ENCODE measurements at places on chromosomes 1 and 21.

GRCh38 chr1:225946803-225947202 is 5.8 kb upstream of the LEFTY2 start:
- DNase-seq, result no peak

GRCh38 chr1:36024847-36025246 is 59.0 kb upstream of the TEKT2 start:
- DNase-seq, result no peak

DNA sequence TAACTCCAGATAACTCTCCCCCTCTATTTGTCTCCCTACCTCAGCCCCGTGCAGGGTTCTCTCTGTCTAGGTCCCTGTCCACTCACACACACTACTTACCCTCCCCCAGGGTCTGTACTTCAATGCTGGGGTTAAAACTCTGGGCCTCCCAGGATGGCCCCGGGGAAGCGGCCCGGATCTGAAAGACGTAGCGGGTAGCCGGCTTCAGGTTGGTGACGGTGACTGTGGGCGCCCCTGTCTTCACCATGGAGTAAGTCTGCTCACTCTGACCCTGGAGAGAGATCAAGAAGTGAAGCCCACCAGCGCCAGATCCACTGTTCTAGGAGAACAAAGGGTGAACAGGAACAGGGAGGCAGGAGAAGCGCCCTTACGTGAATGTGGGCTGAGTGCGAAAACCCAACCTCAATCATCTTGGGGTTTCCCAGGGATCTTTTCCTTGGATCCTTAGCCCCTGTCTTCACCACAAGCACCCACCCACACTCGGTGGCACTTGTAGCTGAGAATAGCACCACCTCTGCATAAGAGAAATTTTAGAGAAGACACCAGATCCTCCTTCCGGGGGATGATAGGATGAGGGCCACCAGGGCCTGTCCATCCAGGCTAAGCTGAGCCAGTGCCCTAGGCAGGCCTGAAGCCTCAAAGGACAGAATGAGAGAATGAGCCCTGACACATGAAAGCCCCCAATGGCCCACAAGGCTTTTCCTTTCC is 33.5 kb downstream of the EPHA10 start:
- DNase-seq, result no peak

DNA sequence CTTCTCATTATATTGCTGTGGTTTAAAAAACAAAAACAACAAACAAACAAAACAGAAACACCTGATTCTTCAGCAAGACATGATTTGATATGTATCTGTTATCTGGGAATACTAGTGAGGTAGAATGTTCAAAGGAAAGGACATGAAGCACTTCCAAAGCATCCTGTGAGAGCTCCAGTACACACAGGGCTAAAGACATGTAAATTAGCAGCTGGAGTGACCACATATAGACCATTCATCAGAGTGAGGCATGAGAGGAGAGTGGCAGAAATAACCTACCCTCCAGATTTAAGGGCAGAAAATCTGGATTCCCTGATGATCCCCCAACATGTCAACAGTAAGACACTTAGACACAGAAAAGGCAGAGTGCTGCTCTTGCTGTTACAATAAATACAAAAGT is 260.5 kb upstream of the CHRM3 start:
- DNase-seq, result no peak

GRCh38 chr1:92363401-92363800 is 64.5 kb downstream of the RPAP2 start:
- DNase-seq, result no peak

GRCh38 chr1:19476450-19477190 is 8.7 kb downstream of the CAPZB start:
- DNase-seq, result no peak

GRCh38 chr21:31554511-31555022 is 104.9 kb upstream of the SOD1 start:
- peak; percentile 21 for DNase-seq

DNA sequence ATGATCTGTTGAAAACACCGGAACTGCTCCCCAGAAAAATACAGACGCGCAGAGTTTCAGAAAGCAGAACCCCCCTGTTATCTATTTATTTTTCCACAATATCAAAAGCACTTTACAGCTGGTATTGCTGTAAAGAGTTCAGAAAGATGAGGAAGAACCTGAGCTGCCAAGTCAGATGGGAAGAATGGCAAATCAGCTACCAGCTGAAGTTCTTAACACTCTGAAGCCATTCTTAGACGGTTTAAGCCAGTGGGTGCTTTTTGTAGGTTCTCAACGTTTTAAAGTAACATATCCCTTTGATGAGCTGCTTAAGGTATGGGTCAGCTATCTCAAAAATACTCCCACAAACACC is 714 bp upstream of the AKIRIN1 start:
- no peak for DNase-seq

GRCh38 chr1:212769459-212770167 is 22.0 kb downstream of the NSL1 start:
- no peak for DNase-seq

GRCh38 chr1:58363585-58363984 is 182.9 kb downstream of the OMA1 start:
- DNase-seq, result no peak

Data from stimulated activated CD4-positive, alpha-beta T cell treated with anti-CD3 and anti-CD28 coated beads, Interleukin-15, amount 100 ng/mL, for 48 hours (primary cell).